ENCODE measurements at places on chromosomes 4 and X.
A peak's percentile ranks its signal among the peaks of the same experiment; 100 is the strongest.

DNA sequence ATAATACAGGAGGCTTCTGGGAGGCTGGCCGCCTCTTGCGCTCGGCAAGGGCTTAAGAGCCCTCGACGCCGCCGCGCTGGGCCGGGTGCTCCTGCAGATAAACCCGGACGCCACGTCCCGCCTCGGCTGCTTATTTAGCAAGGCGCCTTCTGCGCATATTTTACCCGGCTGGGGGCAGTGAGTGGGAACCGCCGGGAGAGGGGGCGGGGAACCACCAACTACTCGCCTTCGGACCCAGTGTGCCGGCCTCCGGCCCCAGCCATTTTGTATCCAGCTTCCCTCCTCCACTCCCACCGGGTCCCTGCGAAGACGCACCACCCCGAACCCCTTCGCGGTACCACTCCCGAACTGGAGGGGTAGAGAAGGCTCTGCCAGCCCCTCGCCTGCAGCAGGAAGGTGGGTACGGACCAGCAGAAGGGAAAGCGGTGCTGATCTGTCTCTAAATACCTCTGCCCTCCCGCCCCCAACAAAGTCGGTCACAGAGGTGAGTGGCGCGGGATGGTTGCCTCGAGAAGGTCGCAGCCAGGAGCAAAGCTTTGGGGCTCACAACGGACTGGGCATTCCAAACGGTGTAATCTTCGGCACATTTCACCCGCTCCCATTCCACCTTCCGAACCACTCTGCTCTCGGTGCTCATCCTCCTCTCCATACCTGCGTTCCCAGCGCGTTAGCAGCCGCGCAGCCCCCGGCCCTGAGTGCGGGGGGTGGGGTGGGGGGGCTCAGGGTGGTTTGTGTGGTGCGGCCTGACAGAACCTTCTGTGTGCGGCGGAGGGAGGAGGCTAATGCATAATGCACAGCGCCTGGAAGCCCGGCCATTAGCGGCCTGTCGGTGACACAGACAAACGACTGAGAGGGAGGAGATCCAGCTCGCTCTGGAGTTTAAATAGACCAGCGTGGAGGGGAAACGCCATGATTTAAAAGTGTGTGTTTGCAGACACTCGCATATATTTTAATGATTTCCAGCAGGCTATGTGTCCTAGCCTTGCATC lies 4.9 kb upstream of the BCOR start:
- no peak for ATAC-seq

GRCh38 chr4:147533331-147533730 lies 52.4 kb downstream of the EDNRA start:
- ATAC-seq: no peak

- no peak for ATAC-seq
Measured at GRCh38 chr4:80367737-80368136, 32.2 kb downstream of the CFAP299 start.

DNA sequence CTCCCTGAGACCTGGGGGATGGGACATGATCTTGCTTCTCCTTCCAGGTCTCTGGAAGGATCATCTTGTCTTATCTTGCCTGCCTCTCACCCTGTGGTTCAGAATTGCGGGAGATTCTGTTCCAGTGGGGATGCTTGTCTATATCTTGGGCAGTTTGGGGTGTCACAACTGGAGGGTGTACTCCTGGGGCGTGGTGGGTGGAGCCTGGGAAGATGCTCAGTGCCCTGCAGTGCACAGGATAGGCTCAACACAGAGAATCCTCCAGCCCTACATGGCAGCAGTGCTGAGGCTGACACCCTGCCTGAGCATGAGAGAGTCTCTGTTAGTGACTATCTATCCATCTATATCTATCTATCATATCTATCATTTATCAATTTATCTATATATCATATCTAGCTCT lies 7.7 kb downstream of the P2RY8 start:
- ATAC-seq: no peak

DNA sequence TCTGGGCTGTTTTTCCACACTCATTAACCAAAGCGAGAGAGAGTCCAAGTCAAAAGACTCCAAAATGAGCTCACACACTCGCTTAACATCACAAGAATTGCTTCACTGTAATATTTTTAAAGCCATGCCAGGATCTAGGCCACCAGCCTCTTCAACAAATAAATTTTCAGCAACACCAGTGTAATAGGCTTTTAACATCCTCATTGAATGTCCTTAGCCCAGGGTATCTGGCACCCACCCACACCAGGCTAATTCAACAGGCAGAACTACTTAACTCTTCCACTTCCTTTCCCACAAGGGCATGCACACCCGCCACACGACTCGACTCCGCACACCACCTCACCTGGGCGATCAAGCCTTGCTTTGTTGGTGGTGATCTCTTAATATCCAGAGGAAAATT lies 34.2 kb downstream of the FAT1 start:
- no peak for ATAC-seq

- ATAC-seq: no peak
Measured at GRCh38 chr4:102730968-102731533, 29.7 kb downstream of the MANBA start.

DNA sequence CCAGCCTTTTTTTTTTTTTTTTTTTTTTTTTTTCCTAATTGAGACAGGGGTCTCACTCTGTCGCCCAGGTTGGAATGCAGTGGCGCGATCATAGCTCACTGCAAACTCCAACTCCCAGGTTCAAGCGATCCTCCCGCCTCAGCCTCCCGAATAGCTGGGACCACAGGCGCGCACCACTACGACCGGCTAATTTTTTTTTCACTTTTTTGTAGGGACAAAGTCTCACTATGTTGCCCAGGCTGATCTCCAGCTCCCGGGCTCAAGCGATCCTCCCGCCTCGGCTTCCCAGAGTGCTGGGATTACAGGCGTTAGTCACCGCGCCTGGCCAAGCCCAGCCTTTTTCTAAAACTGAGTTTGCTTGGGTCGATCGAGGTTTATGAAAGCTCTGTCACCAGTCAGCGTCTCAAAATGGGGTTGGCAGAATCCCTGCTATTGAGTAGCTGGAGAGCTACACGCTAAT lies 1.3 kb upstream of the OTUD5 start:
- peak; percentile 15 for ATAC-seq

- no peak for ATAC-seq
Measured at GRCh38 chr4:10003666-10004065, 17.6 kb downstream of the SLC2A9 start.

DNA sequence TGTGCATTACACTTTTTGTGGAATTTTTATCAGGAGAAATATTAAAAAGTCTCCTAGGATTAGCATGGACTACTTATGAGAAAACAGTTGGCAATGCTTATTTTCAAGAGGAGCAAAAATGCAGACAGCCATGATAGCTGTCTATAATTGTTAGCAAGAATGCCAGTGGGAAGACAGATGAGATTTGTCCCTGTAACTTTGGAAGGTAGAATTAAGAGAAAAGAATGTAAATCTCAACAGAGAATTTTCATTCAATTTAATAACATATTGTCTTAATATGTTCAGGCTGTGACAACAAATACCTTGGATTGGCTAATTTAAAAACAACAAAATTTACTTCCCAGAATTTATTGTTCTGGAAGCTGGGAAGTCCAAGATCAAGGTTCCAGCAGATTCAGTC lies 349.2 kb downstream of the IQCM start:
- no peak for ATAC-seq

GRCh38 chr4:151198748-151199147 lies 78.2 kb upstream of the PRSS48 start:
- no peak for ATAC-seq

DNA sequence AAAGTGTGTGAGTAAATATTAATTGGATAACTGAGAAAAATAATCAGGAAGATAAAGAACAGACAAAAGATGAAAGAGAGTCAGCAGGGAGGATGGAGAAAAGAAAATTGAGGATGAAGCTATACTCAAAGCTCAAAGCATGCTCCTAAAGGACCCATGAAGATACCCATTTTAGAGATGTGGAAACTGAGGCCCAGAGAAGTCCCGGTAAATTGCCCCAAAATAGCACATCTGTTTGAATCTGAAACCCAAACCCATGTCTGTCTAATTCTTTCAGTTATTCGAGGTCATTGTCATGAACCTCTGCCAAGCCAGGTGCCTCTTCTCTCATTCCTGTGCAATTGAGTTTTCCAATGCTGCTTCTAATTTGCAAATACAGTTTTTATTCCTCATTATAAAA lies 29.6 kb upstream of the MSX1 start:
- ATAC-seq: no peak

DNA sequence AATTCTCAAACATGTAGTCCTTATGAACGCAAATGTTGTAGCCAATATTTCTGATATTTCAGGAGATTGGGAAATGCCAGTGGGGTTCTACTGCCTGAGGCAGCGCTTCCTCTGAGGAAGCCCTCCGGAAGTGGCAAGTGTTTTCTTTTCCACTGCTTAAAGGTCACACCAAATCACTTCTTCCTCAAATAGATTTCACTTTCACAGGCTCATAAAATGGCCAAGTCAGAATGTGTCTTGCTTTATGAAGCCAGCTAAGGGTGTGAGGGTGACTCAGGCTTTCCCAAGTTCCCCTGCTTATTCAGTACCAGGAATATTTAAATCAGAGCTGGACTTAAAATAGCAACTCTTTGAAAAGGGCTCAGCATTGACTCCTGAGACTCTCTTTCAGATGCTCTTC lies 514.2 kb upstream of the DIPK2B start:
- ATAC-seq: no peak

GRCh38 chr4:57116245-57116644 lies 6.1 kb upstream of the IGFBP7 start:
- peak; percentile 40 for ATAC-seq

- ATAC-seq: no peak
Measured at GRCh38 chrX:40078489-40079227, 19.1 kb downstream of the BCOR start.

GRCh38 chrX:83845397-83845796 lies 15.5 kb upstream of the CYLC1 start:
- peak; percentile 87 for ATAC-seq

DNA sequence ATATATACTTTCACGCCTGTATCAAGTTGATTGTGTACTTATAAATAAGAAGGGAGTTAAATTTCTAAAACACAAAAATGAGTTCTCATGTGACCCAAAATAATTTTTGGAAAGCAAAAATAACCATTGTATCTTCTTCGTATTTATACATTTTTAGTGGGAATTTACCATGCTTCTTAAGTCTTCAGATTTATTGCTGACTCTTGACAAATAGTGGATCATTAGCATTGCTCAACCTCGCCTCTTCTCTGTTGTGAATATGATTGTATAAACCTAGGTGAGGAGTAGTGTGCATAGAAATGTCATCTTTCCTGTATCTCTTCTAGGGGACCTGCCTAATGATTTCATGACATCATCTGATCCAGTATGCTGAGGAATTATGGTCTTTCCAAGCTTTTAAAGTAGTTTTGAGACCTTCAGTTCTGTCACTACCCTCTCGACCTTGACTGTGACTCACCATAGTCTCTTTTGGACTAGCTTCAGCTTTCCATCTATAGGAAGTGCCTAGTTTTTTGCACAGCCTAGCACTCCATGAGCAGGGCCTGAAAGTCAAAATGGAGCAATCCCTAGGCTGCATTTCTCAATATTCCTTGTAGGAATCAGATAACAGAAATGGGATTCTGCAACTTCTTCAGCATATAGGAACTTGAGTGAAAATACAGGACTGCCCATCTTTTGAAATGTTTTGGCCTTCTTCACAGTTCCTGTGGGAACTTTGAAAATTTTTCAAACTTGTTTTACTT lies 157.6 kb downstream of the ARX start:
- no peak for ATAC-seq

DNA sequence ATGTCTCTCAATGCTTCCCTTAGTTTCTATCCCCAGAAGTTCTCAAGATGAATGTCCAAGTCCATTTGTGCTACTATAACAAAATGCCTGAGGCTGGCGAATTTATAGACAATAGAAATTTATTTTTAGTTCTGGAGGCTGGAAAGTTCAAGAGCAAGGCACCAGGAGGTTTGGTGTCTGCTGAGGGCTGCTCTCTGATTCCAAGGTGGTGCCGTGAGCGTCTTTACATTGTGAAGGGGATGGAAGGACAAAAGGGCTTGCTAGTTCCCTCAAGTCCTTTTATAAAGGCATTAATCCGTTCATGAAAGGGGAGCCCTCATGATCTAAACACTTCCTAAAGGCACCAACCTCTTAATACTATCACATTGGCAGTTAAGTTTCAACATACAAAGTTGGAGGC lies 12.3 kb downstream of the TRIM2 start:
- ATAC-seq: no peak

- ATAC-seq: no peak
Measured at GRCh38 chr4:145614233-145614610, 5.0 kb upstream of the MMAA start.

- no peak for ATAC-seq
Measured at GRCh38 chr4:148171596-148171995, 270.6 kb downstream of the NR3C2 start.

GRCh38 chr4:150072906-150073714 lies 5.1 kb upstream of the DCLK2 start:
- peak; percentile 86 for ATAC-seq

GRCh38 chr4:113809311-113809710 lies 47.8 kb upstream of the CAMK2D start:
- no peak for ATAC-seq

DNA sequence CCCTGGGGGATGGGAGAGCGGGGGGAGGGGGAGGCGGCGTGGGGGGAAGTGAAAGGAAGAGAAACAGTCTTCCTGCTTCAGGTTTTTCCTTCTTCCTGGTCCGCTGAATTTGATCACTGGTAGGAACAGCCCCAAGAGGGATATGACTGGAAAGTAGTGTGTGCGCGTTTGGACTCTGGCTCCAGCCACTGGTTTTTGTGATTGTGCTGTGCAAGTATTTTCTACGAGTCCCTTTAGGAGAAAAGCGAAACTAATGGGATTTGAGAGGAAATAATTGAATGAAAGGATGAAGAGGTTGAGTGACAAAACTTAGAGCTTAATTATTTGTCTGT lies 836 bp downstream of the PRRG1 start:
- ATAC-seq: peak; percentile 52

DNA sequence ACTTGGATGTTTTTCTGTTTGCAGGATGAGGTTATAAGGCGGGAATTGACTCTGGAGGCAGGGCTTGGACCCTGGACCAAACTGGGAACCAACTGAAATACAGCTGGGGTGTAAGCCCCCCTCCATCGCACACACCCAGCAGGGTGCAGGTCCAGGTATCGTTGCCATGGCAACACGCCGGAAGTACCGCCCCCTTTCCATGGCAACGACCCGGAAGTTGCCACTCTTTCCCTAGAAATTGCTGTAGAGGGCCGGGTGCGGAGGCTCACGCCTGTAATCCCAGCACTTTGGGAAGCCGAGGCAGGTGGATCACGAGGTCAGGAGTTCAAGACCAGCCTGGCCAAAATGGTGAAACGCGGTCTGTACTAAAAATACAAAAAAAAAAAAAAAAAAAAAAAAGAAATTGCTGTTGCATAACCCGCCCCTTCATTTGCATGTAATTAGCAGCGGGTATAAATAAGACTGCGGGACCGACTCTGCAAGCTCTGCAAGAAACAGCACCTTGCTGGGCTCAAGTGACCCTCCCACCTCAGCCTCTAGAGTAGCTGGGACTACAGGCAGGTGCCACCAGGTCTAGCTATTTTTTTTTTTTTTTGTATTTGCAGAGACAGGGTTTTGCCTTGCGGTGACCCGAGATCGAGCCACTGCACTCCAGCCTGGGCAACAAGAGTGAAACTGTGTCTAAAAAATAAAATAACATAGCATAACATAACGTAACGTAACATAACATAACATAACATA lies 139.6 kb downstream of the CRLF2 start:
- no peak for ATAC-seq
